Gastrocnemius medialis (tissue), 4 donors: ENCODE measurements at places on chromosomes 11 and 22.

DNA sequence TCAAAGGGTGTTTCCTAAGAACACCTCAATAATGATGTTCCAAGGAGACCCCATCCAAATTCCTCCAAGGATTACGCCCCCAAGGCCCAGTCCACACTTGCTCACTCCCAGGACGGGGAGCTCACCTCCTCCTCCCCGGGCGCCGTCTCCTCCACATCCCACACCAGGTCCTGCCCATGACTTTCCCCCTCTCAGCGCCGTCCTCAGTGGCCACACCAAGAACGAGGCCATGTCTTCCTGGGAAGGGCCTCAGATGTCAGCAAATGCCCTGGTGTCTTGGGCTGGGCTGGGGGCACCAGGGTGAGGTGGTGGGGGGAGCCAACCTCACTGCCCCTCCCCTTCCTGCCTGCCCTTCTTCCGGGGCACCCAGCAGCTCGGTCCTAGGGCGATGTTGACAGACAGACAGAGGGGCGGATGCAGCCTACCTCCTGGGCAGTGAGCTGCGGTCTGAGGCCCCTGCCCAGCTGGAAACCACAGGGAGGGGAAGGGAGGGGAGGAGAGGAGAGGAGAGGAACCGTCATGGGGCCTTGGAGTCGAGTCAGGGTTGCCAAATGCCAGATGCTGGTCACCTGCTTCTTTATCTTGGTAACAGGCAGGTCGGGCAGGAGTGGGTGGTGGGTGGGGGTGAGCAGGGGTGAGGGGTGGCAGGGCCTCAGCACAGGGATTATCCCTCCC is at the start of the genes C11orf21 and TSPAN32:
Gene C11orf21, minus strand, starts transcription at position 288 of the 675 bp plus-strand sequence. Its CDS starts 110 bp downstream, at position 178.
Gene TSPAN32, plus strand, starts transcription at position 383 of the 675 bp plus-strand sequence. Its CDS starts 137 bp downstream, at position 520.
- DNase-seq = no peak
- H3K4me1 ChIP-seq = no peaks in the 10 kb centered on the region
- no peak within 1 kb of the TSS for H3K4me3 ChIP-seq
- peaks cover 4% of the 10 kb centered on the region for H3K27me3 ChIP-seq

DNA sequence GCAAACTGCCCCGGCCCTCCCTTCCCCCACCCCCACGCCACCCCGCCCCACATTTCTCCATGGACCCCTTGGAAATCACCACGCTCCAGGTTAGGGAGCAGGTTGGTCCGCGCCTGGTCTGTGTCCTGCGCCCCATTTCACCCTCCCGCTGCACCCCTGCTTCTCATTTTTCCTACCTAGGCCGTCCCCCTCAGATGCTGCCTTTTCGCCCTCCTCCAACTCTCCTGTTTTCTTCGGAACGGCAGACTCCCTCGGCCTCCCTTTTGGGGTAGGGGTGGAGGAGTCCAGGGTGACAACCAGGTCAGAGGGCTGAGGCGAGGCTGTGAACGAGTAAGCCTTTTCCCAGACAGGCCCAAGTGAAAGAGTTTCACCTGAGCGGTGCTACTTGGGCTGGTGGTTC is 893 bp upstream of the SCN4B start:
- H3K36me3 ChIP-seq = no peaks in the 10 kb centered on the region
- peaks cover 57% of the 10 kb centered on the region for H3K4me1 ChIP-seq
- no peak for DNase-seq
- H3K27ac ChIP-seq = no peak overlapping the region

DNA sequence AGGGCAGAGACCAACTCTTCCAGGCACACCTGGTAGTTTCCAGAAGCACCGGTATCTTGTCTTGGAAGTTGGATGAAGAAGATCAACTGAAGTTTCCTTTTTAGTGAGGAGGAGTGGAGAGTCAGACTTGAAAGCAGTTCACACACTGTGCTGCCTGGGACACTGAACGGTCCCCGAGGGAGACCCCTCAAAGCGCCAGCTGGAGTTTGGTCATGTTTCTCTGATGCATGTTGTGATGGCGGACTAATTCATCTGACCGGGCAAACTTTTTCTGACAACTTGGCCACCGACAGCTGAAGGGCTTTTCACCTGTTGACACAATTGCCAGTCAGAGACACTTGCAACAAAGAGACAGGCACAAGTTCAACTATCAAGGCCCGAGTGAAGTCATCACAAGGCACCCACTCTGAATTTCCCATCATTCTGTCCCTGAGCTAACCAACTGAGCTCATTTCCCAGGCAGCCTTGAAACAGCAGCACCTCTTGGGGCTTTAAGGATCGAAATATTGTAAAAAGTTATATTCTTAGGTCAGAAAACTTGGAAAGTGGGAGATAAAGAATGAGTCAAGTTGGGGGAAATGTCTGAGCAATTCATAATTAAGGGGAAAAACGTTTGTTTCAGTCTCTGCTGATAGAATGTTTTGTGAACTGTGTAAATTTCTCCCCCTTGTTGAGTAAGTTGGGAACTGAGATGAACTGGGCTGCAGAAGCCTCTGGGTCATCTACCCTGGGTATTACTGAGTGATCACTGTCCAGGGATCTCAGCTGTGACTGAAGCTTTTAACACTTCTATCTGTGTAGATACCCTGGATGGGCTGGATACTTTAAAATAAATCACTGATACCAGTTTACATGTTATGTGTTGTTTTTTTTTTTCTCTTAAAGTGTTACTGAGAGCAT is 46.2 kb downstream of the WT1 start:
- H3K27me3 ChIP-seq = peaks cover 2% of the 10 kb centered on the region
- no peaks in the 10 kb centered on the region for H3K4me1 ChIP-seq
- no peak overlapping the region for H3K4me3 ChIP-seq
- no peak for DNase-seq
- H3K36me3 ChIP-seq = no peaks in the 10 kb centered on the region

GRCh38 chr22:19504900-19505734 is 19.1 kb downstream of the CLDN5 start:
- H3K27ac ChIP-seq = no peak overlapping the region
- DNase-seq = no peak
- no peaks in the 10 kb centered on the region for H3K4me1 ChIP-seq
- H3K36me3 ChIP-seq = no peaks in the 10 kb centered on the region
- H3K4me3 ChIP-seq = no peak overlapping the region

GRCh38 chr11:38718049-38718448 is 2120.0 kb upstream of the RAG2 start:
- H3K4me1 ChIP-seq = no peaks in the 10 kb centered on the region
- no peaks in the 10 kb centered on the region for H3K27me3 ChIP-seq
- no peaks in the 10 kb centered on the region for H3K36me3 ChIP-seq
- no peak overlapping the region for H3K27ac ChIP-seq
- H3K4me3 ChIP-seq = no peak overlapping the region
- no peak for DNase-seq

DNA sequence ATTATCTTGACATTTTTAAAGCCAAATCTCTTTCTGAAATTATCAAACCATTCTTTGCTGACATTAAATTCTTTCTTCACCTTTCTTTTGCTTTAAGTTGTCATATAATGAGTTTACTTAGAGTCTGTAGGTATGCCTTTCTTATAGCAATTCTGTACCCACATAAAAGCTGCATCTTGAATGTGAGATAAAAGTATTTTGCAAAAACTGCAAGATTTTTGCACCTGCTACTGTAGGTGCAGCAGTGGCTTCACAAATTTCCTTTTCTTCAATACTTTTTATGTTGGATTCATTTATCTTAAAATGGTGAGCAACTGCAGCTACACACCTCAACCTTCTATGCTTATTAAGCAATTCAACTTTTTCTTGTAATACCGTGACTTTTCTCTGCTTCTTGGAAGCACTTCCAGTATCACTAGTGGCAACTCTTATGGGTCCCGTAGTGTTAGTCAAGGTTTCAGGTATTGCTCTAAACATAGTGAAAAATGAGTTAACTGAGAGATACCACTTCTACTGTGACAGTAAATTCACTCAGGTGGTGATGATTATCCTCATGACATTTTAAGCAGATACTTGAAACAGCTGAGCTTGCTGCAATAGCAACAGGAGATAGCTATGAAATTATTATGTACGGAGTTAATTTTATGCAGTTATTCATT is 18.8 kb downstream of the ZFP91 start:
- peaks cover 73% of the 10 kb centered on the region for H3K4me1 ChIP-seq
- H3K4me3 ChIP-seq = no peak overlapping the region
- H3K27ac ChIP-seq = no peak overlapping the region

GRCh38 chr11:24896118-24896835 is 399.4 kb downstream of the LUZP2 start:
- no peaks in the 10 kb centered on the region for H3K27me3 ChIP-seq
- no peaks in the 10 kb centered on the region for H3K4me1 ChIP-seq
- no peak overlapping the region for H3K4me3 ChIP-seq
- DNase-seq = no peak
- H3K36me3 ChIP-seq = no peaks in the 10 kb centered on the region

- DNase-seq = no peak
- H3K4me1 ChIP-seq = peaks cover 53% of the 10 kb centered on the region
- no peaks in the 10 kb centered on the region for H3K36me3 ChIP-seq
- no peak overlapping the region for H3K4me3 ChIP-seq
Measured at GRCh38 chr11:60870276-60870675, 2.9 kb downstream of the ZP1 start.

DNA sequence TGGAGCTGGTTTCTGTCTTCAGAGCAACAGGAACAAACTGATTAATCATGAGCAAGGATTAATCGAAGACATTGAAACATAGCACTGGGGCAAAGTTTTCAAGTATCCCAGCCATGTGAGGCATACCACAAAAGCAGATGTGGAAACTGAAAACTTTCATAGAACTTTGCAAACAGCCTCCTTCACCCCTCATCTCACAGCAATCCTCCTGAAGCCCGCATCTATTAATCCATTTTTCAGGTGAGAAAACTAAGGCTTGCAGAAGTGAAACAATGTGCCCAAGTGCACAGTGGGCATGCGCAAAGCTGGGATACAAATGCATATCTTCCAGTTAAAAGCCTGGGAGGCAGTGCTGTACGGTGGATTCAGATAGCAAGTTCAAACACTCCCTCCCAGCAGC is 58.6 kb upstream of the HMGXB4 start:
- peaks cover 8% of the 10 kb centered on the region for H3K27me3 ChIP-seq
- H3K36me3 ChIP-seq = no peaks in the 10 kb centered on the region
- no peaks in the 10 kb centered on the region for H3K4me1 ChIP-seq
- no peak for DNase-seq
- no peak overlapping the region for H3K27ac ChIP-seq

DNA sequence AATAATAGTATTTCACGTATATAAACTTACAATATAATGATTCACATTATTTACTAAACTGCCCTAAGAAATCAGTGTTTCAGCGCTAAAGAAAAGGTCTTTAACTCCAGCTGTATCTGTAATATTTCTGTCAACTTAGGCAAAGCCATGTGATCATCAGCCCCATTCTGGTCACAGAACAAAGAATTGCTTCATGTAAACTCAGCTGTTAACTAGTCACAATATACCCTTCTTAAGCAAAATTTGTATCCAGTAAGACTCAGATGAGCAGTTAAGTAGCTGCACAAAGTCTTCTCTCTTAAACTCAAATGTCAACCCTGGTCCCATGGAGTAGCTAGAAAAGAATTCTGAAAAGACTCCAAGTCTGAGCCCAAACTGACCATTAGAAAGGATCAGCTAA is 26.6 kb downstream of the HPS5 start:
- no peak for DNase-seq
- H3K4me1 ChIP-seq = no peaks in the 10 kb centered on the region
- peaks cover 86% of the 10 kb centered on the region for H3K36me3 ChIP-seq
- no peak overlapping the region for H3K4me3 ChIP-seq

- H3K4me1 ChIP-seq = no peaks in the 10 kb centered on the region
- H3K36me3 ChIP-seq = no peaks in the 10 kb centered on the region
- H3K27me3 ChIP-seq = peaks cover 94% of the 10 kb centered on the region
- H3K4me3 ChIP-seq = no peak overlapping the region
Measured at GRCh38 chr11:20601221-20601914, 2.0 kb downstream of the SLC6A5 start.

DNA sequence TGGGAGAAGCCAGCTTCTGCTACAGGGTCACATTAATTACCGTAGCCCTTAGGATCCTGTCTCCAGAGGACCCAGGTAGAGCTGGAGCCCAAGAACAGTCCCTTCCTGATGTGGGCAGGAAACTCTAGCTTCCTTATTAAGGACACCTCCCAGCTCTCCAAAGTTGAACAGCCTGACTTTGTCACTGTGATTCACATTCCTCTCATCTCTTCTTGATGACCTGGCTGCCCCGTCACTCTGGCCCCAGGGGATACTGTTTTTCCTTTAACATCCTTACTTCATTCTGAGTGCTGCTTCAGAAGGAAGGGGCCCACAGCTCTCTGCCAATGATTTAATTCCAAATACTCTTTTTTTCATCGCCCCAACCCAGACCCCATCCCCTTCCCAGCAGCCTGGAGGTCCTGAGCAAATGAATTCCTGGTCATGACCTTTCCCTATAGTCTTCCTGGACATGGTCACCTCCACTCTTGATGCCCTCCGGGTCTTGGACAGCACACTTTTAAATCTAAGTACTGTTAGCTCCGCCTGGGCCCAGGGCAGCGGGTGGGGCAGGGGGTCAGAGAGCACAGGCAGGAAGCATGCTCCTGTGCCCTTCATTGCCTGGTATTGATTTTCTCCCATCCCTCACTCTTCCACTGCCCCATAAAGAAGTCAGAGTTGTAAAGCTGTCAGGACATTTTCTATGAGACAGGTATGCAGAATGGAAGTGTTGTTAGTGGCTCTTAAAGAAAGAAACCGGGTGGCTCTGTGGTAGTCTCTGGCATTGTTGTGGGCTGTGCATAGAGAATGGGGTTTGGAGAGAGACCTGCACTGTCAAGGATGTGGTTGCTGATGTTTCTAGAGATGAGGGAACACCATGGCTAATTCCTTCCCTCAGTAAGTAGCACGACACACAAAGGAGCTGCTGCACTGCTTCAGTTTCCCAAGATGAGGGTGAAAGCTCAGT is 22.3 kb upstream of the SPON1 start:
- no peak overlapping the region for H3K4me3 ChIP-seq
- H3K36me3 ChIP-seq = no peaks in the 10 kb centered on the region
- no peak overlapping the region for H3K27ac ChIP-seq
- H3K27me3 ChIP-seq = no peaks in the 10 kb centered on the region
- H3K4me1 ChIP-seq = no peaks in the 10 kb centered on the region

DNA sequence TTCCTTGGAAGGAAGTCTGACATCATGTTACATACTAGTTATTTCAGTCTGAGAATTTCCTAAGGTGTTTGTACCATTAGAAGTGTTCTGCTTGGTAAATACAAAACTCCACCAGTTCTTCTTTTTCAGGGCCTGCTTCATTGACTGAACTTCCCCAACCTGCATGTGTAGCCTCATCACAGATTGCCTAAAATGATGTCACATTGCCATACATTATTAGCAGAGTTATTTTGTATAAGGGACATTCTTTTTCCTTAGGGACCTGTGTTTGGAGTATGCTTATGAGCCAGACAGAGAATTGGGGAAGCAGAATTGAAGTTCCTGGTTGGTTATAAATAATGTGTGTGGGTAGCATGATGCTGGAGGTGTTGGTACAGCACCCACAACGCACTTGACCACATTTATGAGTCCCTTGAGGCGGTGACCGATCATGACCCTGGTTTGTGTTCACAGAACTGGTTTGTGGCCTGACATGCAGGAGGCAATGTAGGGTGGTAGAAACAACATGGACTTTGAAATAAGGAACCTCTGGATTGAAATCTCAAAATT is 16.4 kb upstream of the MMP7 start:
- no peak overlapping the region for H3K4me3 ChIP-seq
- H3K4me1 ChIP-seq = no peaks in the 10 kb centered on the region
- no peaks in the 10 kb centered on the region for H3K27me3 ChIP-seq
